ENCODE measurements at places on chromosomes 16 and 17.

DNA sequence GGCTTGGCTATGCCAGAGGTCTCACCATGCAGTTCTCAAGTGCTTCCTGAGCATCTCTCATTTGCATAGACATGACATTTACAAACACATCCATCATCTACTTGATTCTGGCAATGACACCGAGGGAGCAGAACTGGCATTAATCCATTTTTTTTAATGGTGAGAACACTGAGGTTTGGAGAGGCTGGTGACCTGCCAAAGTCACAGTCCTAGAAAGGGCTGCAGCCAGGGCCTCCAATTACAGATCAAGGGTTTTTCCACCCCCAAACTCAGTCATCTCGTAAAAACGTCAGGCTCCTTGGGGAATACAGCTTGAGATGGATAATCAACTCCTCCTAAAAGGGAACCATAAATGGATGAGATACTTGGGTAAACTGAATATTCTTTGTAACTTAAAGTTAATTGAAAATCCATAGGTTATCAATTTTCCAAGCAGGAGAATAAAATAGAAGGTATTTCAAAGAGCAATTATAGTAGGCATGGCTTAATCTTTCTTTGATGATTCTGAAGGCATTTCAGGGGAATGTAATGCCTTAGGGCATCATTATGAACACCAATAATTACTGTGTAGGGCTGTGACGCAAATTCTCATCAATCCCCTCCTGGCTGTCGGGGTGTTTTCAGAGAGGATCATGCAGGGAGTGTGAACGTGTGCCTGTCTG is 9.4 kb upstream of the MEOX1 start:
- no peak for DNase-seq

DNA sequence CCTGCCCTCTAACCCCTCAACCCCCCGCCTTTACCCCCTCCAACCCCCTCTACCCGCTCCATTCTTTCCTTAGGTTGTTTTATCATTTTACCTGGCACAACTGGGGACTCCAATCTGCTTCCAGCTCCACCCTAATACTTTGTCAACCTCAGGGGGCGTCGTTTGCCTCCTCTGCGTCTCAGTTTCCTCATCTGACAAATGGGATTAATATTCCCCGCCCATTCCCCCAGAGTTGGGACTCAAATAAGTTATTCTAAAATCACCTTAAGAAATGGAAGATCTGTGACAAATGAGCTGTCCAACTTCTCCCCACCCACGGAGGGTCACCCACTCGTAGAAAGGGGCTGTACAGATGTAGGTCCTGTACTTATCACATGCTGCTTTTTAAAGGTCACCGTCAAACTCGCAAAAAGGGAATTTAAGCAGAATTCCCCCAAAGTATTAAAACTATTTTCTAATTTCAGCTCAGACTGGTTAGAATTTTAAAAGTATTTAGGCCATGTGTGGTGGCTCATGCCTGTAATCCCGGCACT is 40.6 kb upstream of the CPNE2 start:
- no peak for DNase-seq

- DNase-seq: no peak
Measured at GRCh38 chr16:47612711-47613110, 151.6 kb downstream of the PHKB start.

DNA sequence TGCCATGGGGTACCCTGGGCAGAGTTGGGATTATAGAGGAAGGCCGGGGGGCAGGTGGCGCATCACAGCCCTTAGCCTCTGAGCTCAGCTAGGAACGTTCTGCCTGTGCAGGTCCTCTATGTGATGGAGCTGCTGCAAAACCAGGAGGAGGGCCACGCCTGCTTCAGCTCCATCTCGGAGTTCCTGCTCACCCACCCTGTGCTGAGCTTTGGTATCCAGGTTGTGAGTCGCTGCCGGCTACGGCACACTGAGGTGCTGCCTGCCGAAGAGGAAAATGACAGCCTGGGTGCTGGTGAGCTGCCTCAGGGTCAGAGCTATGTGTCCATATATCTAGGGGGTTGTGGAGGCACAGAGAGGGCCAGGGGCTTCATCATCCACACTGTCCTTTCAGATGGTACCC is 5.8 kb upstream of the NRN1L start:
- no peak for DNase-seq

- no peak for DNase-seq
Measured at GRCh38 chr16:88062341-88063210, 111.3 kb downstream of the BANP start.

GRCh38 chr17:10192461-10192860 is 5.9 kb downstream of the GAS7 start:
- no peak for DNase-seq

DNA sequence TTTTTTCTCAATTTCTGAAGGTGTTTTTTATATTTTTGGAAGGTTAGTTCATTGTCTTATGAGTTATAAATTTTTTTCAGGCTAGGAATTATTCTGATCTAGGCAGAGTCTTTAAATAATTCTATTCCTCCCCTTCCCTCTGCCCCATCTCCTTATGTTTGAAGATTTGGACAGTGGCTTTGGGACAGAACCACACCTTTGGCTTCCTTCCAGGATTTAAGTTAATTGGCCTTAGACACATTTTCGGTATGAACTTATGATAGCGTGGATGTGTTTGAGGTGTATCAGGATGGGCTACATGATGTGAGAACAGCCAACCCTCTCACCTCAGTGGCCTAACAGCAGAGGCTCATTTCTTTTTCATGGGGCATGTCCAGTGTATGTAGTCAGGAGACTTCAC is 24.3 kb downstream of the EPN2 start:
- no peak for DNase-seq

DNA sequence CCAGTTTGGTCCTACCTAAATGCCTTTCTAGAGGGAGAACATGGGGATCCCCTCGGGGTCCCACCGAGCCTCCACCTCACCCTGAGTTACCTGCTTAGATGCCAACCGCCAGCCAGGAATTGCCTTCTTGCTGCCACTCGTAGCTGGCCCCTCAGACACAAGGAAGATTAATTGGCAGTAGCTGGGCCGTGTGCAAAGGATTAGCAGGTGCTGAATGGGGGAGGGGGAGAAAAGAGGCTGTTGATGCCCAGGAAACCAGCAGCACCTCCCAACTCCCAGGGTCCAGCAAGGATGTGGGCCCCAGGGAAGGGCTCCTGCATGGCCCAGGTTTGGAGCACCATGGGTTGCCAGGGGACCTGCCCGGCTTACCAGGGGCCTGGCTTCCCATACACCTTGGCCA is at the start of gene CNGB1:
Gene CNGB1, minus strand, starts transcription at position 159 of the 400 bp plus-strand sequence. CDS start 3,842 bp downstream, outside the sequence.
- no peak for DNase-seq

GRCh38 chr16:67407788-67408452 is 8.4 kb downstream of the ZDHHC1 start:
- no peak for DNase-seq

DNA sequence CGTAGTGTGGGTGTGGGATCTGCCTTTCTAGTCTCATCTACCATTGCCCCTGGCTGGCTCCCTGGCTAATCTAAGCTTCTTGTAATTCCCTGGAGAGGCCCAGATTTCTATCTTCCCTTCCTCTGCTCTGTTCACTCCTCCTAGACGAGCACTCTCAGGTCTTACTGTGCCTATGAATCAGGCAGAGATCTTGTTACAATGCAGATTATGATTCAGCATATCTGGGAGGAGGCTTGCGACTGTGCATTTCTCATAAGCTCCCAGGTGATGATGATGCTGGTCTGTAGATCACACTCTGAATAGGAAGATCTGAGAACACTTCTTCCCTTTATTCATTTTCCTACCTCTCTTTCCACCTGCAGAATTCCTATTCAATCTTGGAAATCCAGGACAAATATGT is 200.1 kb downstream of the CBLN1 start:
- DNase-seq: no peak

DNA sequence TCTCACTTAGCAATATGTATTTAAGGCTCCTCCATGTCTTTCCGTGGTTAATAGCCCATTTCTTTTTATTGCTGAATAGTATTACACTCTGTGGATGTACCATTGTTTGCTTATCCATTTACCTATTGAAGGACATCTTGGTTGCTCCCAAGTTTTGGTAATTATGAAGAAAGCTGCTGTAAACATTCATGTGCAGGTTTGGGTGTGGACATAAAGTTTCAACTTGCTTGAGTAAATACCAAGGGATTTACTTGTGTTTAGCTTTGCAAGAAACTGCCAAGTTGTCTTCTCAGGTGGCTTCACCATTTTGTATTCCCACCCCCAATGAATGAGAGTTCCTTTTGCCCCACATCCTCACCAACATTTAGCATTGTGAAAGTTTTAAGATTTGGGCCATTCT is 9.5 kb downstream of the LRRC36 start:
- no peak for DNase-seq

DNA sequence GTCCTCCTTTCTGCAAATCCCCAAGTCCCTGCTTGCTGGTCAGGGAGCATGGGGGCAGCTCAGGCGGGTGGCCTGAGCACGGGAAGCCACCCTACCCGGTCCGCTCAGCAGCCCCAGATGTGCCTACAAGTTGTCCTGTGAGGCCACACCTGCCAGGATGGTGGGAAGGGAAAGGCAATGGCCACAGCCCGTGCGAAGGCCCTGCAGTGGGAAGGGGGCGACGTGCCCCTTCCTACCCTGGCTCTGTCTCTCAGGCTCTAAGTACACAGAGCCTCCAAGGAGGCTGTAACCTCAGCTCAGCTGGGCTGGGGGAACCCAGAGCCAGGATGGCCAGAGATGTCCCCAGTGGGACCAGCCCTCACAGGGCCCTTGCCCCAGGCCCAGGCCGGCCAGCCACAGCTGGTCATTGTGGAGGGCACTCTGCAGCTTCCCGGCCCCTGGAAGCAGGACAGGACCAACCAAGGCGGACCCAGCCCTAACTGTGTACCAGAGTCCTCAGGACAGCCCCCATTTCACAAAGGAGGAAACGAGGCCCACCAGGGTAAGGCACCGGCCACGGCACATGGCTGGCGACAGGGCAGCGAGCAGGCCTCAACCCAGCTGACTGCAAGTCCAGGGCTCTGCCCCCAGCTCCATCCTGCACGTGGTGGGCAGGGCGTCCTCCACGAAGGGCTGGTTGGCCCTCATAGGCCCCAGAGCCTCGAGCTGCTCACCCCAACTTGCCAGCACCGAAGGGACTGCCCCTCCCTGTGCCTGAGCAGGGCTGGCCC is 82.3 kb downstream of the RTN4RL1 start:
- DNase-seq: no peak

- no peak for DNase-seq
Measured at GRCh38 chr16:70267516-70267915, 15.8 kb upstream of the EXOSC6 start.

DNA sequence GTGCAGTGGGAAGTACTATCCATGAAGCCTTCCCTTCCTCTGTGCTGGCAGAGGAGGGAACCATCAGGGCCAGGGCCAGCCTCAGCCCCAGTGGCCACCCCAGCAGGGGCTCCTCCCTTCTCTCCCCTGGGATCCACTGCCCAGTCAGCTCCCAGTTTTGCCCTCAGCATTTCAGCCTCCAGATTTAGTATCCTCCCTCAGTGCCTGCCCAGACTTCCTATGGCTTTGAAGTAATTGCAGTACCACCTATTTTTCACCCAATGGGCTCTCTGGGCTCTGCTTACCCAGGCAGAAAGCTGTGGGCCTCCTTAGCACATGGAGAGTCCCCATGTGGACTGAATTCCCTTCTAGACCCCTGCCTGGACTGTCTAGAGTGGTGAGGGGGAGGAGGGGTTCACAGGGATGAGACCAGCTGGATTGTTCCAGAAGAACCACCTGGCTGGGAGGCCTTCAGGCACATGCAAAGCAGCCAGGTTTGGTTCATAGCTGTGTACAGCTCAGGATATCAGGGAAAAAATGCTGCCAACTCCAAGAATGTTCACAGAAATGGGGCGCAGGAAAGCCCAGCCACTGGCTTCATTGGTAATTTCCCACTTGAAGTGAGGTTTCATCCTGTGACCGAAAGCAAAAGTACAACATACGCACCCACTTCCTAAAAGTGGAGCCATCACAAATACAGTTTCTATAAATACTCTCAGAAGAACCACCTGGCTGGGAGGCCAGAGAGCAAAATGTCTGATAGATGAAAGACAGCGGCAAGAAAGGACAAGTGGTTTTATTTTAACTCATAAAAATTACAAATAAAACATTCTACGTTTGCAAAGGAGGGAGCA is 15.2 kb upstream of the HERPUD1 start:
- DNase-seq: no peak

GRCh38 chr16:64656471-64656870 is 465.4 kb downstream of the CDH11 start:
- no peak for DNase-seq

GRCh38 chr17:9684955-9685621 is 39.8 kb downstream of the USP43 start:
- DNase-seq: no peak

GRCh38 chr17:9728564-9728963 is 62.8 kb downstream of the DHRS7C start:
- no peak for DNase-seq

DNA sequence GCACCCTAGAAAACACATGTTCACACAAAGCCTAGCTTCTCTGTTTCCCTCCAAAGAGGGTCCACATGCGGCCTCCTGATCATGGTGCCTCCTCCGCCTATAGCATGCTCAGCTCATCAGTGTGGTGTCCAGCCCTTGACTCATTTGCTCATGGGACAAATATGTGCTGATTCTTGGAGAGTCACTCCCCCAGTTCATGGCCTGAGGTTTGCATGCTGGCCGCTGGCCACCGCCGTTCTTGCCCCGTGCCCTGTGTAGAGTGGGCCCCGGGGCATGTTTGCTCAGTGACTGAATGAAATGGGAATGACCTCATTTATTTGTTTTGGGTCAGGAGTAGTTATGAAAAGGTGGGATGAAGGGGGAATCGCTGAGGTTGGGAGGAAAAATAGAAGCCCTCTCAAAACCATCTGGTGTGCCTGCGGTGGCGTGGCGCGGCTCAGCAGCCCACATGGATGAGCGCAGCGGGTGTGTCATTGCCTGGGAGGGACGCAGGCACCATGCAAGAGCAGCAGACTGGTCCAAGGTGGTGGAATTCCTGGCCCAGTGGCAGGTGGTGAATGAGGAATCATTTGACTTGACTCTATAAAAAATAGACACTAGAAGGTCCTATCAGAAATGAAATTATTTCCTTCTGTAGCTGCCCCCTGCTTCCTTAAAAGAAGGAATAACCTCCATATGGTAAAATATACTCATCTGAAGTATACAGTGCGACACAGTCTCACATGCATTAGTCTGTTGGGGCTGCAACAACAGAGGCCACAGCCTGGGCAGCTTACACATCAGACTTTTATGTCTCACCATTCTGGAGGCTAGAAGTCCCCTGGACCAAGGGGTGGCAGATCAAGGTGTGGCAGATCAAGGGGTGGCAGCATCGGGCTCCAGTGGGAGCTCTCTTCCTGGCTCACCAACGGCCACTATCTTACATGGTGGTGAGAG is 31.7 kb downstream of the CRISPLD2 start:
- DNase-seq: no peak

DNA sequence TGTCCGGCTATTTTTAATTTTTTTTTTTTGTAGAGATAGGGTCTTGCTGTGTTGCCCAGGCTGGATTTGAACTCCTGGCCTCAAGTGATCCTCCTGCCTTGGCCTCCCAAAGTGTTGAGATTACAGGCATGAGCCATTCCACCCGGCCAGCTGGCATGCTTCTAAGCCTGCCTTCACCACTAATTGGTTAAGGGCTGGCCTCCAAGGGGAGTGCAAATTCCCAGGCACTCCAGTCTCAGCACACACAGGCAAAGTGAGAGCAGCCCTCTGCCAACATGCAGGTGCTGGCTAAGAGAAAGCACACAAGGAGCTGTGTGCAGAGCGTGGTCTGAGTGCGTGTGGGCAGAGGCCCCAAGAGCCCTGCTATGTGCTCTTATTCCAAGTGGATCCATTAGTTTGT is 149.8 kb upstream of the HS3ST2 start:
- no peak for DNase-seq

- peak; percentile 23 for DNase-seq
Measured at GRCh38 chr16:10266809-10267208, 84.6 kb upstream of the GRIN2A start.

All from stimulated activated CD4-positive, alpha-beta T cell treated with anti-CD3 and anti-CD28 coated beads, Interleukin-12 subunit alpha, Interleukin-12 subunit beta, amount 100 ng/mL, for 48 hours (primary cell).